ENCODE measurements at places on chromosomes 6 and 20. TPM values are rescaled to one million over a fixed set of nuclear protein-coding genes. Genes with fewer than 3 reads are reported as not detected.

GRCh38 chr20:55067158-55067825 lies 591.9 kb downstream of the DOK5 start:
- H3K4me3 ChIP-seq, result no peak overlapping the region
- H3K4me1 ChIP-seq, result no peaks in the 10 kb centered on the region
- H3K27ac ChIP-seq, result no peak overlapping the region
- H3K36me3 ChIP-seq, result no peaks in the 10 kb centered on the region

DNA sequence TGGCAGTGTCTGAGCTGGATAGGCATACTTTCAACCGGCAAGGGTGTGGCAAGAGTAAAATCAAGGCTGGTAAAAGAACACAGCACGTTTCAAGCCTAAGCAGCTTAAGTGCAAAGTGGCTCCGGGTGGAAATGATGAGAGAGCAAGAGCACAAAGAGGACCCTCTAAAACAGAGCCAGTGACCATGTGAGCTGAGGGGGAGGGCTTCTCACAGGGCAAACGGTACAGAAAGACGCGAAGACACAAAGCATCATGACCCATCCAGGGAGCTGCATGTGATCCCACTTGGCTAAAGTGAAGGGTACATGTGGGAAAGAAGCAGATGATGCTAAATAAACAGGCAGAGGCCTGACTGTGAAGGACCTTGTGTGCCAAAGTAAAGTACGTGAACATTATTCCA lies 25.7 kb downstream of the FKBP5 start:
- H3K4me1 ChIP-seq, result no peaks in the 10 kb centered on the region
- no peaks in the 10 kb centered on the region for H3K27me3 ChIP-seq
- H3K27ac ChIP-seq, result no peak overlapping the region
- DNase-seq, result no peak
- H3K4me3 ChIP-seq, result no peak overlapping the region

DNA sequence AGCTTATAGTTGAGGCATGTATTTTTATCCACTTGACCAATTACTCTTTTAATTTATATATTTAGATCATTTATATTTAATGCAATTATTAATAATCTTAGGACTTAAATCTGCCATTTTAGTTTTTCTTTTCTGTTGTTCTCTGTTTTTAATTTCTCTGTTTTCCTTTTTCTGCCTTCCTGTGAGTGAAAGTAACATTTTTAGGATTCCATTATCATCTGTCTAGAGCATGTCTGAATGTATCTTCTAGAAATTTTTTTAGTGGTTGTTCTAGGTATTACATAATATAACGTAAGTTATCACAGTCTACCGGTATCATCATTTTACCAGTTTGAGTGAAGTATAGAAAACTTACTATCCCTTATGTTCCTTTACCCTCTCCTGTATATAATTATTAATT lies 197.3 kb downstream of the UNC5CL start:
- no peak for DNase-seq
- H3K4me3 ChIP-seq, result no peak overlapping the region
- H3K4me1 ChIP-seq, result no peaks in the 10 kb centered on the region
- H3K27ac ChIP-seq, result no peak overlapping the region
- H3K27me3 ChIP-seq, result no peaks in the 10 kb centered on the region

The EPHA7 gene
- total RNA-seq, result 4.4 TPM

DNA sequence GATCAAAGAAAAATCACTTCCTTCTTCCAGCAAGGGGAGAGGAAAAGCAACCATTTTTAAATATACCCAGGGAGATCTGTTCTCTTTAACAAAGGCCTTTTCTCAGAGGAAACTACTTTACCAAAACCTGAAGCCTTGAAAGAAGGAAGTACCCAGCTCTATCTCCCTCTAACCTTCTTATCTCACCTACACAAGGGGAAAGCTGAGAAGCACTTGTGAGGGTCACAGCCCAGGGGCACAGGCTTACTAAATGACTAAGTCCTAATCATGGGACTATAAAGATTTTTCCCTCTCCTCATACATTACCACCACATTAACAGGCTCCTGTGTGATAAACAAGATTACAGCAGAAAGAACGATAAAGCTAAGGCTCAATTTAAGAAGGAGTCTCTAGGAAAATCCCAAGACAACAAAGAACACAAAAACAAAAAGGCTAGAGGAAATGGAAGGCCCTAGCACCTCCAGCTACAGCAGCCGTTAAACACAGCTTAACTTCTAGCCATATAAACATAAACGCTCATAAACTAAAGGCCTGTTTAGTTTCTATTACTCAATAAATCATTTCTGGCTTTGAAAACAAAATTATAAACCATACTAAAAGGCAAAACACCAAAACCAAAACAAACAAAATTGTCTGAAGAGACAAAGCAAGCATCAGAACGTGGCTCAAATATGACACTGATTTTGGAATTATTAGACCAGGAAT lies 284.9 kb upstream of the ECI2 start:
- H3K4me1 ChIP-seq, result no peaks in the 10 kb centered on the region
- no peak for DNase-seq
- H3K27ac ChIP-seq, result no peak overlapping the region
- no peak overlapping the region for H3K4me3 ChIP-seq

GRCh38 chr6:47485491-47486135 lies 8.0 kb downstream of the CD2AP start:
- no peaks in the 10 kb centered on the region for H3K36me3 ChIP-seq
- DNase-seq, result no peak
- H3K4me3 ChIP-seq, result no peak overlapping the region
- H3K27me3 ChIP-seq, result no peaks in the 10 kb centered on the region
- H3K27ac ChIP-seq, result no peak overlapping the region

DNA sequence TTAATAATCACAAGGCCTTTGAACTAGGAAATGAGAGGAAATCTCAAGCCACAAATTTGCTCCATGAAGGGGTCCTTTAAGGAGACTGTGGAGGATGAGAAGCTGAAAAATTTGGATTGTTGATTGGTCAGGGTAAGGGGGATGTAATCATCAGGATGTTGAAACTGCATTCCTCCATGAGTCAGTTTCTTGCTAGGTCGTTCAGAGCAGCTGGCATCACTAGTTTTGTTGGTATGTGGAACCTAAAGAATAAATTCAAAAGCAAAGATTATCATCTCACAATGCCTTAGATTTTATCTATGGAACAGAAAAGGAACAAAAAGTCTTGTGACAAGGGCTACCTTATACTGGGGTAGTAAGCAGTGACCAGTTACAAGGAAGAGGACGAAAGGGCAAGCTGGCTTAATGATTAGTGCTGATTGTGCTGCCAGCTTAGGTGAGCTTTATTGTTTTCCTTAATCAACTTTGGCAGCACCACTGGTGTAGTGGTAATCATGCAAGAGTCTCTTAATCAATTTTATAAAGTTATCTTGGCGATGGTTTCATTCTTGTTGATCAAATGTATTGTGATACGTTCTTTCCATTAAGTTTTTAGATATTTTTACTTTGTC lies 36.6 kb downstream of the CRISP2 start:
- H3K4me1 ChIP-seq, result no peaks in the 10 kb centered on the region
- H3K36me3 ChIP-seq, result no peaks in the 10 kb centered on the region
- no peak overlapping the region for H3K4me3 ChIP-seq
- no peaks in the 10 kb centered on the region for H3K27me3 ChIP-seq

- no peaks in the 10 kb centered on the region for H3K36me3 ChIP-seq
- no peak overlapping the region for H3K4me3 ChIP-seq
- no peaks in the 10 kb centered on the region for H3K4me1 ChIP-seq
- no peaks in the 10 kb centered on the region for H3K27me3 ChIP-seq
Observed at GRCh38 chr6:141452354-141452686, 680.4 kb upstream of the GJE1 start.

DNA sequence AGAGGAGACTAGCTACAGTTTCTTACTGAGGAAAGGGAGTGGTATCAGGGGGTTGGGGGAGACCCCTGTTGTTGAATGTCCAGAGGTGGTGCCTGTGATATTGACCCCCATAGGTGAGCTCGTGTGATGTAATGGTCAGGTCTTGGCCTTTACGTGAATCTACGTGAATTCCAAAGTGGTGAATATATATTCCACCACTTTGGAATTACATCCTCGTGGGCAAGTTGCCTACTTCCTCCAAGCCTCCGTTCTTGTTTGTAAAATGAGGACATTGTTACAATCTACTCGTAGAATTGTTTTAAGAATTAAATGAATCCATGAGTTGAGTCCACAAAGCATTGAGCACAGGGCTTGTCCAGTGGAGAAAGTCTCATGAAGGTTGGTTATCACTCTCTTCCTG lies 47.3 kb downstream of the TSHZ2 start:
- H3K36me3 ChIP-seq, result no peaks in the 10 kb centered on the region
- no peak overlapping the region for H3K4me3 ChIP-seq
- no peak for DNase-seq
- no peaks in the 10 kb centered on the region for H3K4me1 ChIP-seq
- H3K27ac ChIP-seq, result no peak overlapping the region

GRCh38 chr6:152355166-152355565 lies 282.0 kb downstream of the SYNE1 start:
- no peak overlapping the region for H3K4me3 ChIP-seq
- H3K36me3 ChIP-seq, result no peaks in the 10 kb centered on the region
- H3K4me1 ChIP-seq, result no peaks in the 10 kb centered on the region
- H3K27ac ChIP-seq, result no peak overlapping the region
- H3K27me3 ChIP-seq, result no peaks in the 10 kb centered on the region
- no peak for DNase-seq

DNA sequence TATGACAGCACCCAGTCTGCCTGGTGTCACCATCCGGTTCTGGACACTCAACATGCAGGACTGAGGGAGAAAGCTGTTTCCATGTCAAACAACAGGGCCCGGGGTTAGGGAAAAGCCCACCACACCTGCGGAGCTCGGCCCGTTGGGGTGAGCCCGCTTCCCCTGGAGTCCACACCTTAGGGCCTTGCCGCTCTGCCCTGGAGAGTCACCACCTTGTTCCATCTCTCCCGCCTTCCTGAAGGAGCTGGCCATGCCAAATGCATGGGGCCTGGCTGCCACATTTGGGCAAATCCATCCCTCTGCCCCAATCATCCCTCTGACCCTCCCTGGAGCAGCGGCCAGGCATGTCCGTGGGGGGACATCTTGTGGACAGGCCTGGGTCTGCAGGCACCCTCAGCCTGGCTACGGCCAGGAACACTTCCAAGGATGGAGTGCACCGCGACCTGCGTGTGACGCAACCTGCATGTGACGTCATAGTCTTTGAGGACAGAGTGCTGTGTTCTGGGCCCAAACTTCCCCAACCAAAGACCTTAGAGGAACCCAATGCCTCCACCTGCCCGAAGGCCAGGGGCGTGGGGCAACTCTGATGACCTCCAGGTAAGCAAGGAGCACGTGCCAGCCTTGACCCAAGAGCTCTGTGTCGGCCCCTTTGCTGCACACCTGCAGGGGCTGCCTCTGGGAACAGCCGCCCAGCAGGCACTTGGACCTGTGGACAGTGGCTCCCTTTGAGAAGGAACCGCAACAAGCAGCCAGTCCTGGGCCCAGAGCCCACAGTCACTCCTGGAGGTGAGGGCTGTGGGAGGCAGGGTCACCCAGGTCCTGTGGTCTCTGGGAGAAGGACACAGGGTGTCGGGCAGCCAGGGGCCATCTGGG lies 1.7 kb downstream of the CABLES2 start:
- H3K27me3 ChIP-seq, result no peaks in the 10 kb centered on the region
- no peak overlapping the region for H3K4me3 ChIP-seq
- H3K27ac ChIP-seq, result no peak overlapping the region
- DNase-seq, result no peak
- peaks cover 19% of the 10 kb centered on the region for H3K4me1 ChIP-seq

The PCED1A gene
- total RNA-seq, result 24.8 TPM

DNA sequence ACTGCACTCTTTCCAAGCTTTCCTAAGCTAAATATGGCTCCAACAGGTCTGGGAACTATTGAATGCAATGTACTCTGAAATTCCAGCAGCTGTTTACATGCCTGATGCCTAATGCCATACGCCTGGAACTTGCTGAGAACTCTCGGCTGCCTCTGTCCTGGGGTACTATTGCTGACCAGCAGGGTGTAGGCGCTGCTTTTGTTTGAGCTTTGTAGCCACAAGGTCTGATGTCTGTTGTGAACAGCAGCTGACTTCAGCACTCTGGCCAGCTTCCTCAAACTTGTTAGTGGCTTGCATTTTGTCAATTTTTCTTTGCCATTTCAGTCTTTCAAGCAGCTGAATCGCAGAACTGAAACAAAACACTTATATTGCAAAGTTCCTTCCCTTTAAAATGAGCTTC lies 26.7 kb downstream of the SAYSD1 start:
- H3K27ac ChIP-seq, result no peak overlapping the region
- H3K4me1 ChIP-seq, result no peaks in the 10 kb centered on the region
- no peak overlapping the region for H3K4me3 ChIP-seq
- no peaks in the 10 kb centered on the region for H3K27me3 ChIP-seq
- H3K36me3 ChIP-seq, result no peaks in the 10 kb centered on the region

GRCh38 chr20:22667198-22667597 lies 82.8 kb upstream of the FOXA2 start:
- H3K27ac ChIP-seq, result no peak overlapping the region
- no peaks in the 10 kb centered on the region for H3K4me1 ChIP-seq
- no peak for DNase-seq
- H3K27me3 ChIP-seq, result no peaks in the 10 kb centered on the region
- no peaks in the 10 kb centered on the region for H3K36me3 ChIP-seq

GRCh38 chr6:116102873-116103272 lies 2.2 kb downstream of the NT5DC1 start:
- no peaks in the 10 kb centered on the region for H3K27me3 ChIP-seq
- DNase-seq, result no peak
- no peaks in the 10 kb centered on the region for H3K36me3 ChIP-seq

DNA sequence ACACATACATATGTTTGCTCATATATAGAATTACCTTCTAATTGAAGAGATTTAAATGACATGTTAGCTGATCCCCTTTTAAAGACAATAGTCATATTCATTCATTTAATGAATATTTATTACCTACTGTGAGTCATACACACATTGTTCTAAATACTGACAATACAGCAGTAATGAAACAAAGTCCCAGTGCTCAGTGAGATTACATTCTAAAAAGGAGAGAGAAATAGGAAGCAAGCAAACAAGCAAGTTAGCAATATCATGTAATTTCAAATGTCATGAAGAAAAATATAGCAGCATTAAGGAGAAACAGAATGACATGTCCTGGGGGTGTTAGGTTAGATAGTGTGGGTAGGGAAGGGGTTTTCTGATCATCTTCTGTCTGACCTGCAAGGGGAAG lies 136.3 kb downstream of the ADGRB3 start:
- H3K27me3 ChIP-seq, result no peaks in the 10 kb centered on the region
- no peaks in the 10 kb centered on the region for H3K4me1 ChIP-seq
- no peak overlapping the region for H3K4me3 ChIP-seq
- H3K36me3 ChIP-seq, result no peaks in the 10 kb centered on the region
- H3K27ac ChIP-seq, result no peak overlapping the region

- no peaks in the 10 kb centered on the region for H3K27me3 ChIP-seq
- no peak overlapping the region for H3K27ac ChIP-seq
- no peaks in the 10 kb centered on the region for H3K4me1 ChIP-seq
- H3K36me3 ChIP-seq, result no peaks in the 10 kb centered on the region
- no peak for DNase-seq
Observed at GRCh38 chr20:56187534-56188165, 60.9 kb upstream of the MC3R start.

- no peaks in the 10 kb centered on the region for H3K36me3 ChIP-seq
- no peaks in the 10 kb centered on the region for H3K27me3 ChIP-seq
- peak overlapping the region; percentile 49 for H3K27ac ChIP-seq
- H3K4me3 ChIP-seq, result no peak overlapping the region
- no peak for DNase-seq
- no peaks in the 10 kb centered on the region for H3K4me1 ChIP-seq
Observed at GRCh38 chr6:126531286-126531685, 191.4 kb downstream of the CENPW start.

- no peak overlapping the region for H3K27ac ChIP-seq
- no peaks in the 10 kb centered on the region for H3K27me3 ChIP-seq
- no peak for DNase-seq
- no peak overlapping the region for H3K4me3 ChIP-seq
- H3K4me1 ChIP-seq, result no peaks in the 10 kb centered on the region
- no peaks in the 10 kb centered on the region for H3K36me3 ChIP-seq
Observed at GRCh38 chr6:18400831-18401446, 13.8 kb downstream of the RNF144B start.

- H3K27ac ChIP-seq, result no peak overlapping the region
- H3K27me3 ChIP-seq, result no peaks in the 10 kb centered on the region
Observed at GRCh38 chr6:110554966-110555460, 78.6 kb upstream of the SLC22A16 start.

The ABHD12 gene
- total RNA-seq, result 54.2 TPM
